Kidney glomerular epithelial cell (primary cell): ENCODE measurements at places on chromosomes 6 and 20.

GRCh38 chr6:132765560-132765959 lies 7.9 kb upstream of the VNN2 start:
- DNase-seq: no peak

DNA sequence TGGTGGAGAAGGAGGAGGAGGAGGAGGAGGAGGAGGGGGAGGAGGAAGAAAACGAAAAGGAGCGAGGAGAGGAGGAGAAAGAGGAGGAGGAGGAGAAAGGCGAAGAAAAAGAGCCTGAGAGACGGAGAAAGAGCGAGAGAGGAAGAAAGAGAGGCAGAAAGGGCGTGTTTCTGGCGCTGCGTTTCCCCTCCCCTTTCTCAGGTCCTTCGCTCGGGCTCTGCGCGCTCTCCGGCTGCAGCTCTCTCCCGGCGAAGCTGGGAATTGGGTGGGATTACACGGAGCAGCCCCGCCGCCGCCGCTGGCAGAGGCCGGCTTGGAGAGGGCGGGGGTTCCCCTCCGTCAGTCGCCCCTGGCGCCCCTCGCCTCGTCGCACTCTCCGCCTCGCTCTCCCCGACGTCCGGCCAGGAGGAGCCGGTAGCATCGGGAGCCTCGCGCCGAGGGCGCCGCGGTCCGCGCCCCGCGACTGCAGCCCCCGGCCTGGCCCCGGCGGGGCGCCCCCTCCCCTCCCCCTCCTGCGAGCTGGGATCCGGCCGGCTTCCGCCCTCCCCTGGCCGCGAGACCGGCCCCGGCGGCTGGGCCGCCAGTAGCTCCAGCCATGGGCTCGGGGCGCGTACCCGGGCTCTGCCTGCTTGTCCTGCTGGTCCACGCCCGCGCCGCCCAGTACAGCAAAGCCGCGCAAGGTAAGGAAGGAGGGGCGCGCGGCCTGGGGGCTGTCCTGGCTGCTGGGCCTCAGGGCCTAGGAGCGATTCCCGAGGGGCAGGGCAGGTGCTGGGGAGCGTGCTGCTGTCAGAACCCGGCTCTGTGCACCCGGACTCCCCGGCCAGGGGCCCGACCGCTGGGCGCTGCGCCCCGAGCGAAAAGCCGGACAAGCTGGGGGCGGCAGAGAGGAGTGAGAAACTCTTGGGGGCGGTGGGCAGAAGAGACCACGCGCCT lies at the start of gene SCUBE3:
Gene SCUBE3 (plus strand): TSS at position 133 of the 933 bp plus-strand sequence. CDS start 463 bp downstream, at position 596.
- peak; percentile 17 for DNase-seq

GRCh38 chr6:135853986-135854385 lies 2.5 kb downstream of the PDE7B start:
- no peak for DNase-seq

GRCh38 chr6:165635965-165636364 lies 27.1 kb downstream of the PDE10A start:
- no peak for DNase-seq

DNA sequence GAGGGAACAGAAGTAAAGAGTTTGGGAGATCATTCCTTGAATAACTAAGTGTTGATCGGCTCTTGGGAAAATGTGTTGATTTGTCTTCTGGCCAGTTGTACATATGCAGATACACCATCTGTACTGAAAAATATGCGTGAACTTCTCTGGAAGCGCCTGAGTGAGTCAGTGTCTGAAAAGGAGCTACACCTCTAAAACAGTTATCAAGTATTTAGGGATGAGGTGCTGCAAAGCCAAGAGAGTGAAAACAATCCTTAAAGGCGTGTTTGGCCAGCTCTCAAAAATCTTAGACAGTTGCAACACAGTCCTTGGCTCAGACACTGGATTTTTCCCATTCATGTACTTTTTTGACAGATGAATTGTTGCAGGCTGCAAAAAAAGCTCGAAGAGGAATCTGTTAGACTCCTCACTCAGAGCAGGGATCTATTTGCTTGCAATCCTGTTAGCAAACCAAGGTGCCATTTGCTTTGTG lies 61.3 kb downstream of the BMP6 start:
- no peak for DNase-seq
